Activated T-helper 2 cell treated with anti-CD3 and anti-CD28 coated beads, Interferon-gamma antibody, Interleukin-2, Interleukin-4, amounts not matched to agents 10 μg/mL and 5 μg/mL and 100 μg/mL, durations not matched to agents 14 hours and 24 hours and 36 hours (primary cell): ENCODE measurements at places on chromosomes 16 and 17.
A peak's percentile ranks its signal among the peaks of the same experiment; 100 is the strongest.

GRCh38 chr17:63840591-63841349 lies 1.7 kb downstream of the SMARCD2 start:
- H3K4me3 ChIP-seq = peak overlapping the region; percentile 95
- H3K4me1 ChIP-seq = peaks cover 26% of the 10 kb centered on the region
- H3K27me3 ChIP-seq = no peaks in the 10 kb centered on the region
- no peak for DNase-seq

DNA sequence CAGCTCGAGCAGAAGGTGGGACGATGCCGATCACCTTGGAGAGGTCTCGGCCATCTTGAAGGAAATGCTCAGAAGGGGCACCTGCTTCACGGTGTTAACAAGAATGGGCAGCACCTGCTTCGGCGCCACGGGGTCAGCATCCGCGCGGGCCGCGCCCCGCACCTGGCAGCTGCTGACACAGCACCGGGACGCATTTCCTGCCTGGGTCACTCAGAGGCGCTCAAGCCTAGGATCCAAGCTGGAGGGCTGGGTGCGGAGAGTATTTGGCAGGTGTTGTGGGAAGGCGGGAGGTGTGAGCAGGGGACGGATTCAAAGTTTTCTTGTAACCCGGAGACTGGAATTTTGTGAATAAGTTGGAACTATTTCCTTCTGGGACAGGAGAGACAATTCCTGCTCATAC lies 39.3 kb upstream of the AKTIP start:
- no peak overlapping the region for H3K4me3 ChIP-seq
- no peak for DNase-seq
- H3K27ac ChIP-seq = no peak overlapping the region
- H3K27me3 ChIP-seq = peaks cover 14% of the 10 kb centered on the region
- H3K4me1 ChIP-seq = peaks cover 27% of the 10 kb centered on the region

- no peaks in the 10 kb centered on the region for H3K36me3 ChIP-seq
- no peak overlapping the region for H3K27ac ChIP-seq
- no peaks in the 10 kb centered on the region for H3K27me3 ChIP-seq
- no peak overlapping the region for H3K4me3 ChIP-seq
- H3K4me1 ChIP-seq = no peaks in the 10 kb centered on the region
Measured at GRCh38 chr17:10061111-10061845, 137.1 kb downstream of the GAS7 start.

DNA sequence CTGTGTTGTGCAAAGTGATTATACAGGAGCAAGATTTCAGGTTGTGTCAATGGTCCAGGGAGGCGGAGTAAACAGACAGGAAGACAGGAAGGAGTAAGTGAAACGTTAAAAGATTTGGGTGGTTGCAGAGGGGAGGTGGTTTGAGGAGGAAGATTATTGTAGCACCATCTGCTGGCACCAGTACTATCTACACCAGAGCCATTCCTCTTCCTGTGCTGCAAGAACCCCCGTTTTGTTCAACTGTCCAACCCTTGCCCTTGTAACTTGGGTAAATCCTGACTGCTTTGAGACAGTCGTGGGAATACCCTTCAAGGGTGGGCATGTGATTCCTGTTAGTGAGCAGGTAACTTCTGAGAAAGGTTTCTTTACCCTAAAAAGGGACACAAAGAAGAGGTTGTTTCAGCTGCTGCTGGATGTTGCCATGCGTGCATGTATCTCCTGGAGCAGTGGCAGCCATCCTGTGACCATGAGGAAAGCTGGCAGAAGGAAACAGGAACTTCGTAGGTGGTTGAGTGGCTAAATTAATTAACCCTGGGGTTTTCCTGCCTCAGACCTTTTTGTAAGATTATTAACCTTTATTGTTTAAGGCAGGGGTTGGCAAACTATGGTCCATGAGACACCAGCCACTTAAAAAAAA lies 124.1 kb downstream of the PRKCA start:
- H3K27me3 ChIP-seq = no peaks in the 10 kb centered on the region
- H3K4me1 ChIP-seq = peaks cover 70% of the 10 kb centered on the region
- peak; percentile 40 for DNase-seq
- H3K36me3 ChIP-seq = peaks cover 39% of the 10 kb centered on the region
- peak overlapping the region; percentile 14 for H3K4me3 ChIP-seq
- peak overlapping the region; percentile 62 for H3K27ac ChIP-seq

GRCh38 chr16:89332243-89332901 lies 114.9 kb downstream of the ZNF778 start:
- peak overlapping the region; percentile 19 for H3K27ac ChIP-seq
- no peak for DNase-seq
- H3K27me3 ChIP-seq = no peaks in the 10 kb centered on the region
- peaks cover 57% of the 10 kb centered on the region for H3K4me1 ChIP-seq

DNA sequence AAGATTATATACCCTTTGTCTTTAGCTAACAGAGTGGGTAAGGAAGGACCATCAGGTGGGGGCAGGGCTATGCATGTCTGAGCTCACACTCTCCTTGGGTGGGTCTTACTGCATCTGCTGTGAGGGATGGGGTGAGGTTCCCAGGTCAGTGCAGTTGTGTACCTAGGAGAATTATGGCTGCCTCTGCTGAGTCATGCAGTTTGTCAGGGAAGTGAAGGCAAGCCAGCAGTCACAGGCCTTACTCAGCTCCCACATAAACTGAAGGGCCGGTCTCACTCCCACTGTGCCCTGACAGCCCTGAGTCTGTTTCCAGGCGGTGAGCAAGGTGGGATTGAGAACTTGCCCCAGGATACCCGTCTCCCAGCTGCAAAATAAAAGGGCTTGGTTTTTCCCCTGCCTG lies 328.6 kb downstream of the MAP2K6 start:
- H3K4me3 ChIP-seq = no peak overlapping the region
- peaks cover 16% of the 10 kb centered on the region for H3K4me1 ChIP-seq
- H3K27ac ChIP-seq = no peak overlapping the region
- H3K27me3 ChIP-seq = no peaks in the 10 kb centered on the region
- peaks cover 20% of the 10 kb centered on the region for H3K36me3 ChIP-seq
- DNase-seq = no peak

GRCh38 chr17:81418710-81419318 lies 23.6 kb downstream of the BAHCC1 start:
- no peaks in the 10 kb centered on the region for H3K4me1 ChIP-seq
- no peaks in the 10 kb centered on the region for H3K27me3 ChIP-seq
- no peak overlapping the region for H3K27ac ChIP-seq
- H3K4me3 ChIP-seq = no peak overlapping the region
- no peaks in the 10 kb centered on the region for H3K36me3 ChIP-seq
- DNase-seq = no peak

GRCh38 chr16:75252049-75252864 lies 833 bp upstream of the BCAR1 start:
- H3K27me3 ChIP-seq = peaks cover 53% of the 10 kb centered on the region
- no peak for DNase-seq
- H3K36me3 ChIP-seq = no peaks in the 10 kb centered on the region
- no peak overlapping the region for H3K4me3 ChIP-seq

GRCh38 chr17:76079956-76080767 lies 1.2 kb downstream of the ZACN start:
- H3K36me3 ChIP-seq = peaks cover 22% of the 10 kb centered on the region
- no peak for DNase-seq
- H3K4me3 ChIP-seq = no peak overlapping the region
- peaks cover 8% of the 10 kb centered on the region for H3K4me1 ChIP-seq
- no peak overlapping the region for H3K27ac ChIP-seq

DNA sequence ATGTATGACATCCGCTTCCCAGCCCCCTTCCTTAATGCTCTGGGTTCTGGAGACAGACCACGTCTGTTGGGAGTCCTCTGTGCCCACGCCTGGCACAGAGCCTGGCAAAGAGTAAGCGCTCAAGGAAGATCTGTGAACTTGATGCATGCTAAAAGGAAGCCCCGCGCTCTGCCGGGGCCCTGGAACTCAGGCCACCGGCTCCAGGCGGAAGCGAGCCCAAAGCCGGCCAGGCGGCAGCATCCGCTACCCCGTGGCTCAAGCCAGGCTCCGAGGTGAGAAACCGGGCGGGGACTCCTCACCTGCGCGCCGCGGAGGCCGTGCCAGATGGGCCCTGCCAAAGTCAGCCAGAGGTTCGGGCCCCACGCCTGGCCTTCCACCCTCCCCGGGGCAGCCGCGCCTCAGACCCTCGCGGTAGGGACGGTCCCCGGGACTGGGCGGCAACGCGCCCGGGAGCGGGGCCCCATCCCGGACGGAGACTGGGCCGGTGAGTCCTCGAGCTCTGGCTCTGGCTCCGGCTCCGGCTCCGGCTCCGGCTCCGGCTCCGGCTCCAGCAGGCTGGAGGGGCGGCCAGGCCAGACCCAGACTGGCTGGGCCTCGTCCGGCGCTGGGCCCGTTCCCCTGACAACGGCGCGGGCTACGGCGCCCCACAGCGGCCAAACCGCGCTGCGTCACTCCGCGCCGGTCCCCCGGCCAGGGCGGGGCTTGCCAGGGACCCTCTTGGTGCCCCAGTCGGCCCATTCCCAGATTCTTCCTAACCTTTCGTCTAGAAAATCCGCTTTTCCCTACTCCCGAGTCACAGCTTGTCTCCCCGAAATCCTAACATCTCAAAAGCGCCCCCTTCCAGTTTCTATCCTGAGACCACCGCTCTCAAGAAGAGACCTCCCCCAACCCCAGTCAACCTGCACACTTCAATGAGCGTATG lies at the start of gene ZDHHC1:
Gene ZDHHC1, minus strand, starts transcription at position 606 of the 922 bp plus-strand sequence. CDS start 8,702 bp downstream, outside the sequence.
- H3K4me1 ChIP-seq = peaks cover 10% of the 10 kb centered on the region
- H3K36me3 ChIP-seq = no peaks in the 10 kb centered on the region
- DNase-seq = peak; percentile 30
- H3K4me3 ChIP-seq = peak within 1 kb of the TSS; percentile 68
- H3K27me3 ChIP-seq = peaks cover 31% of the 10 kb centered on the region

DNA sequence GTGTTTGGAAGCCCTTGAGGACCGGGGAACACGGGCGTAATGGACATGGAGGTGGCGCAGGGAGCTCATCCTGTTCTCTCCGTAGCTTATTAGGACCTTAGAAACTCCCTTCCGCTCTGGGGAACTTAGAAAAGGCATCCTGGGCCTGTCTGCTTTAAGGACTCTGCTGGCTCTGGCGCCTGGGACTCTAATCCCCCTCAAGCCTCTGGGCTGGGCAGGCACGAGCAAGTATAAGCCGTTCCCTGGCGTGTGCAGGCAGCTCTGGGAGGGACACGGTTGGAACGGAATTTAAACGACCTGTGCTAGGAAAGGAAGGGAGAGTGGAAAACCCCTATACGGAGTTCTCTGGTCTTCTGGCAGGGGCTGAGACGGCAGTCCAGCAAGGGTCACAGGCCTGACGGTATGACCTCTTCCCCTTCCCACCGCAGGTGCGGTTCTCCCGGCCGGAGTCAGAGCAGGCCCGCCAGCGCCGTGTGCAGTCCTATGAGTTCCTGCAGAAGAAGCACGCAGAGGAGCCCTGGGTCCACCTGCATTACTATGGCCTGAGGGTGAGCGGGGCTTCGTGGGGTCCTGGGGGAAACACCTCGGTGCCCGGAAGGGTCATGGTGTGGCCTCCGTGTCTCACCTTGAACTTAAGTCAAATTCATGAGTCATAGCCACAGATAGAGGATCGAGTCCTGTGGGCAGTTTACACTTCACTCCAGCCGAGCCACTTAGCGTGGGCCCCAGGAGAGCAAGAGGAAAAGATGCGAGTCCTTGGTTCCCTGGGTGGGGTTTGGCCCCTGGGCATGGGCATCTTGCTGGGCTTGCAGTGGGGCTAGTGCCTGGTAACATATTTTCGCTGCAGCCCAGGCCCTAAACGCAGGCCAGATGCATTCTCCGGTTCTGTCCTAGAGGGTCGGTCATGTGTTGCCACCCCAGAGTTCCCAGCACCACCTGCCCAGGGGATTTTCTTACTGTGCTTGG lies 17.7 kb downstream of the POLR3E start:
- H3K4me3 ChIP-seq = no peak overlapping the region
- H3K27ac ChIP-seq = no peak overlapping the region
- H3K36me3 ChIP-seq = peaks cover 69% of the 10 kb centered on the region
- H3K27me3 ChIP-seq = no peaks in the 10 kb centered on the region
- DNase-seq = no peak

- peaks cover 88% of the 10 kb centered on the region for H3K36me3 ChIP-seq
- H3K27ac ChIP-seq = peak overlapping the region; percentile 24
- DNase-seq = no peak
- peaks cover 58% of the 10 kb centered on the region for H3K4me1 ChIP-seq
- no peak overlapping the region for H3K4me3 ChIP-seq
- no peaks in the 10 kb centered on the region for H3K27me3 ChIP-seq
Measured at GRCh38 chr17:42315402-42316156, 27.3 kb downstream of the STAT5A start.

- no peak overlapping the region for H3K4me3 ChIP-seq
- H3K4me1 ChIP-seq = no peaks in the 10 kb centered on the region
Measured at GRCh38 chr16:86203557-86204275, 304.8 kb downstream of the IRF8 start.

DNA sequence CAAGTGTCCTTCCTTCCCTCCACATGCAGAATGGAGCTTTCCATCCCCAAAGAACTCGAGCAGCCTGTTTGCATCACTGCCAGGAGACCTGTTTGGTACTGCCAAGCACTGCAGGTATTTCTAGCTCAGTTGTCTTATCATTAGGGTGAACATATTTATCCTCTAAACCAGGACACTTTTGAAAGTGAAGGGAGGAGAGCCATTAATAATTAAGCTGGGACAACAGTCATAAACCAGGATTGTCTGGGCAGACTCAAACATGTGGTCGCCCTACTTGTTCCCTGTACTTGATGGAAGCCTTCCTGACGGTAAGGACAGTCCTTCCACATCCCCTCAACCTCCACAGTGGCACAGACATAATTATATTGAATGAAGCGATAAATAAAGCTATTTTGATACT lies 67.4 kb downstream of the PRKCA start:
- no peak for DNase-seq
- peak overlapping the region; percentile 70 for H3K27ac ChIP-seq
- H3K4me1 ChIP-seq = peaks cover 81% of the 10 kb centered on the region
- no peak overlapping the region for H3K4me3 ChIP-seq

GRCh38 chr16:83348991-83349390 lies 458.8 kb upstream of the HSBP1 start:
- H3K36me3 ChIP-seq = no peaks in the 10 kb centered on the region
- H3K4me1 ChIP-seq = no peaks in the 10 kb centered on the region
